ENCODE measurements at places on chromosomes 3 and 15. TPM values are rescaled to one million over a fixed set of nuclear protein-coding genes. Genes with fewer than 3 reads are reported as not detected.

DNA sequence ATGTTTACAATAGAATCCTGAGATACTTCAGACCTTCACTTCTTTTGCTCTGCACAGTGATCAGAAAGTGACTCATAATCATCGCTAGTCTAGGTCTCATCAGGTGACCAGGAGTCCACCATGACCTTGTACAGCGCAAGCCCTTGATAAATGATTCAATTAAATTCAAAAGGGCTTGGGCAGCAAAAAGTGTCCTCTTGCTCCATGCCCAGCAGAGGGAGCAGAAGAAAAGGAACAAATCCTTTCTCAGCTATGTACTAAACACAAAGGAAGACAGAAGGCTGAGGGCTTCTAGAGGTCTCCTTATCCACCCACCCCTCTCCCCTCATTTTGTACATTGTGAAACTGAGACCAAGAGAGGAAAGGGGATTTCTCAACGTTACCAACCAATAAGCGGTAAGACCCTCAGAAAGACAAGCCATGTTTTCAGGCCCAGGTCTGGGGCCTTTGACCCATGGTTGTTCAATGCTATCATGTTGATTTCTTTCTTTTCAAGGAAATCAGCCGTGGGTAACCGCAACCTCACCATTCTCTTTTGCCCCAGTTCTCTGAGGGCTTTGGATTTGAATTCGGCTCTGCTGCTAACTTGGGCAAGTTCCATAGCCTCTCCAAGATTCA, 74.8 kb downstream of the AQP9 start:
- DNase-seq, result no peak

DNA sequence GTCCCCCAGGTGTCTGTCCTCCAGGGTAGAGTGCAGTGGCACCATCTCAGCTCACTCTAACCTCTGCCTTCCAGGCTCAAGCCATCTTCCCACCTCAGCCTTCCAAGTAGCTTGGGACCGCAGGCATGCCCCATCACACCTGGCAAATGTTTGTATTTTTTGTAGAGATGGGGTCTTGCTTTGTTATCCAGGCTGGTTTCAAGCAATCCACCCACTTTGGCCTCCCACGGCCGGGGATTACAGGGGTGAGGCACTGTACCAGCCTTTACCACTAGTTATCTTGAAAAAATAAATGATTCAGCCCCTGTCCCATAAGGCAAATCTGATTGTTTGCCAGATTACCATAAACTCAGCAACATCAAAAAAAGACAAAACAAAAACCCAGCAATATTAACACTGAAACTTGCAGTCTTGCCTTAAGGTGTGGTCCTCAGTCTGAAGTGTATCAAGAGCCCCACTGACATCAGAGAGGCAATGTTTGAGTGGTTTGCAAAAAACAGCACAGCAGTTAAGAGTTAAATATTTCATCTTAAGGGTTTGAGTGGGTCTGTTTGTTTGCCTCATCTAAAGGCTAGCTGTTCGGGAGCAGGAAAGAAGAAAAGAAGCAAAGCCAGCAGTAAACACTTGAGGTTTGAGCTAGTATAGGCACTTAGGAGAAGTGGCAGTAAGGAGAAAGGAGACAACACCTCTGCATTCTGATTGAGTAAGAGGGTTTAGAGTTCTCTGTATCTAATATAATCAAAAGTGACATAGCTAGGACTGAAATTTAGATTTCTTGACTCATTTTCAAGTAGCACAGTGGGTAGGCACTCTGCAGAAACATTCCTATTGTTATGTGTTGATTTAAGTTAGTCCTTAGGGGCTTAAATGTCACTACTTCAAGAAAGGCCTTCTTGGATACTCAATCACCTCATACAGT, 26.3 kb upstream of the EDEM1 start:
- no peak for DNase-seq

GRCh38 chr3:177231242-177231641, 34.0 kb upstream of the TBL1XR1 start:
- DNase-seq, result no peak

DNA sequence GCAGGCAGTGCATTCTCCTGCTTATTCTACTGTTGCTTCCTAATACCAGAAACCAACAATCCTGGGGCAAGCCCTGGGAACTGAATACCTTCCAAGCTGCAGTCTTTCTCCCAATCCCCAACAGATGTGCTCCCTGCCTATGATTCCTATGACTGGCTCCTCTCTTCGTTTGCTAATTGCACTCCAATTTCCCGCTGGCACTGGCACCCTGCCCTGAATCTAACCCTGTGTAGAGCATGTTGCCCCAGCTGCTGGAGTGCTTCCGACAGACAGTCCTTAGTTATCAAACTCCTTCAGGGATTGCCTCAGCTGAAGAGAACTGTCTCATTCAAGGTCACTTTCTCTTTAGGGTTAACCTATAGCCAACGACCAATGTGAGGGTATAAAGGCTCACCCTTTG, 214.1 kb downstream of the NECTIN3 start:
- no peak for DNase-seq

DNA sequence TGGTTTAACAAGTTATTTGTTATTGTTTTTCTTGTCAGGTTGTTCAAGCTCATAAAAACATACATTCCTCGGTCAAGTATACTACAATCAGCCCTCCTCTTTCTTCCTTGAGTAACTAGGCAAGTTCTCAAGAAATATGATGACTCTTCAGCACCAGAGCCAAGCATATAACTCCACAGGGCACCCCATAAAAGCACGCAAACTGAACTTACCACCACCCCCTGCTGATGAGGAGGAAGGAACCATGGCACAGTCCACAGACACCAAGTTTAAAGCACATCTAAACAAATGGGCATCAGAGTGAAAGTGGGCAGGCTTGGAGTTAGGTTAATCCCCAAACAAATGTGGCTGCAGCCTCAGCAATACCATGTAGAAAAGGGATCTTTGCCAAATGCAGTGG, 5.3 kb downstream of the IP6K2 start:
- no peak for DNase-seq

- no peak for DNase-seq
These were observed 15.7 kb downstream of the ZNF589 start for GRCh38 chr3:48256557-48256956.

DNA sequence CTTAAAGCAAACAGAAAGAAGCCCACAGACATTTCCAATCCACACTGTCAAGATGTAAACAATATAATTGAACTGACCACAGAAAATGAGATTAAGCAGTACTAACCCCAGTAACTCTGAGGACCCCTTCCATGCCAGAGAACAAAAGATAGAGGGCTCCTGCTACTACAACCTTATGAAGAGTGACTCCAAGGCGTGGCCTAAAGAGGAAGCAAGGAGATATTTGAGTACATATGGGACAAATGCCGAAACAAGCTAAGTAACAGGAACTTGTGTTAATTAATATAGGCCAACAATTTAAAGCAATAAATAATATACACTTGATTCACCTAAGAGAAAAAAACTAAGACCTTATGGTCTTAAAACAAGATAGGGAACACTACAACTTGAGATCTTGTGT, 25.0 kb upstream of the VPS39 start:
- DNase-seq, result no peak

DNA sequence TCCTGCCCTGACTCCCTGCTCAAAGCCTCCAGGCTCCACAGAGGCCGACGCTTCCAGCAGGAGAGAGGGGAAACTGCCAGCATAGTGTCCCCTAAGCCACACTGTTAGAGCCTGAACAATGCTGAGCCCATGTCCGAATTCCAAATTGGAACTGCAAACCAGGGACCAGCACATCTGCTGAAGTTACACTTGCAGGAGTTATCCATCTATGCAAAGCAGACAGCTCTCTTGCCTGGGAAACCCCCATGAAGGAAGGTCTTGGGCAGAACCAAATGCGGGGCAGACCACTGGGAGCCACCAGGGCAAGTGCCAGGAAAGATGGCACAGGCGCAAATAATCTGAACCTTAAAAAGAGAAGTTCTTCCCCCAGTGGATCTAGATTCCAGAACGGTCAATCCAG, 625 bp downstream of the LRRC15 start:
- no peak for DNase-seq

- no peak for DNase-seq
These were observed 919.9 kb downstream of the NAALADL2 start for GRCh38 chr3:175778994-175779393.

The LRRC28 gene
- 34.4 TPM for total RNA-seq

The CHRNA5 gene
- 23.6 TPM for total RNA-seq

The CAPN3 gene
- 2.7 TPM for total RNA-seq

The SI gene
- not detected for total RNA-seq

The CCR1 gene
- total RNA-seq, result 0.12 TPM

The PSTPIP1 gene
- total RNA-seq, result 1.5 TPM

The TMIE gene
- not detected for total RNA-seq

The SOX2 gene
- total RNA-seq, result 110 TPM

The HESX1 gene
- 0.98 TPM for total RNA-seq
